Activated CD4-positive, alpha-beta memory T cell treated with anti-CD3 and anti-CD28 coated beads for 36 hours (primary cell): ENCODE measurements at places on chromosomes 11 and 22.

DNA sequence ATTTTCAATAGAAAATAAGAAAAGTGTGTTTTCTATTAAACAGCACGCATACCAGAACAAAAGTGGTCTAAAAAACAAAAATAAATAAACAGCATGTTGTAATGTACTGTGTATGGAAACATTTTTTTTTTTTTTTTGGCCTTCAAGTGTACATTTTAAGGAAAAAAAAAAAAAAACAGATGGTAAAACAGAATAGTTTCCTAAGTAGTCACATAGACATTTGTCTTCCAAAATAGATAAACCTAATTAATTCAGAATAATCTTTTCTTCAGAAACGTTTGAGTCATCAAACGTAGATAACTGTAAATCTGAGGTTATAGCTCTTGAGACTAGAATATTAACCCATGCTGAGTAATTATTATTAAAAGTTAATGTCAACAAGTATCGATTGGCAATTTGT lies 396 bp upstream of the CFAP300 start:
- H3K4me3 ChIP-seq, result peak overlapping the region; percentile 65
- H3K27me3 ChIP-seq, result peaks cover 22% of the 10 kb centered on the region
- DNase-seq, result no peak
- H3K36me3 ChIP-seq, result no peaks in the 10 kb centered on the region
- H3K27ac ChIP-seq, result no peak overlapping the region

DNA sequence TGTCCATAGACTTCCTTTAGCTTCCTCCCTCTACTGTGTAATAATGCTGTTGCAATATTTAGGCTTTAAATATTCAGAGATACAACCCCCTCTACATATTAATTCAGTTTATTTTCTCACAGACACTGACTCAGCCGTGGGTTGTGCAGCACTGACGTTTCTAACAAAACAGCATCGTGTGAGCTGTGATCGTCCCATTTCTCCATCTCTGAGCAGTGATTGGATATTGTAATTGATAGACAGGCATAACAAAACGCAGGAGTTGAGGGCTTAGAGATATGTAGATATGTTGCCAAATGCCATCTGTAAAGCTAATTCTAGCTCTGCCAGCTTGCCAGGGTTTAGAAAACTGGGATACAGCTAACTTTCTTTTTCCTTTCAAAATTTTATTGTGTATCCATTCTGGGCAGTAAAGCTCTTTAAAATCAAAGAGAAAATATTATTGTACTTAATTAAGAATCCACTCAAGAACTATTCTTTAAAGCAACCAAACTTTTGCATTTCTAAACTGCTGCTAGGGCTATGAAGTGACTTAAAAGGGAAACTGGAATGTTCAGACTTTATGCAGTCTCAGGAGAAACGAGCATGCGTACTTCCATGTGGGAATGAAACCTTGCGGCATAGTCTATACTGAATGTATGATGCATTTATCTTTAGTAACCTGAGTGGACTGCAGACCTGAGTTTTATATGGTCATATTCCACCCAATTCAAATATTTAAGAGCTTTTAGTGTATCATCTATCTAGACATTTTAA lies 22.7 kb downstream of the BTBD10 start:
- no peak overlapping the region for H3K4me3 ChIP-seq
- H3K4me1 ChIP-seq, result peaks cover 22% of the 10 kb centered on the region
- no peak for DNase-seq
- H3K27ac ChIP-seq, result no peak overlapping the region
- H3K27me3 ChIP-seq, result no peaks in the 10 kb centered on the region
- peaks cover 2% of the 10 kb centered on the region for H3K36me3 ChIP-seq

- no peaks in the 10 kb centered on the region for H3K36me3 ChIP-seq
- no peak overlapping the region for H3K27ac ChIP-seq
- no peak overlapping the region for H3K4me3 ChIP-seq
- no peak for DNase-seq
These were observed 135.1 kb upstream of the CARD18 start for GRCh38 chr11:105274631-105275030.

DNA sequence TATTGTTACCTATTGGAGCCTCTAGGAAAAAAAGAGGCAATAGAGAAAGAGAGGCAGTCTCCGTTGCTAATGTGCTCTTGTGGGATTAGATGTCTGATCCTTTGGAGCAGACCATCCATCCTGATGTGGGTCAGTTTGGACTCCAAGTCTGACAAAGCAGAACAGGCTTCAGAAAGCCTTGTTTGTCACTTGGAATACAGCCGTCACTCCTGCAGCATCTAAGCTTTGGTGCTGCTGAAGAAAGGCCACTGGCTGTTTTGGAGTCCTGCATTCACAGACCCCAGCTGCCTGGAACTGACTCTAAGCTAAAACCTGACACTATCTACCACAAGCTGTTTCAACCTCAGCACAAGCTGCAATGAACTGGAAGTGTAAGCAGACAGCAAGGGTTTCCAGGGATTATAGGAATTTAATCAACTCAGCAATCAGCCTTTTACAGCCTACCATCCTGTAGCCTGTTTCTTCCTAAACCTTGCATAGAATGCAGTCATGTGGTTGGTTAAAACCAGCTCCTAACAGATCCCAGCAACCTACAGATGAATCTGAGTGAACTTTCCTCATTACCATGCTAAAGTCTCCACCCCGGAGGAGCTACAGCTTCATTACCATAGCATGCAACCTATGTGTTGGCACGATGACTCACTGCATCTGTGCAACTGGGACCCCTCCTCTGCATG lies 3.7 kb upstream of the PLAAT4 start:
- no peak overlapping the region for H3K4me3 ChIP-seq
- no peaks in the 10 kb centered on the region for H3K36me3 ChIP-seq
- peaks cover 83% of the 10 kb centered on the region for H3K4me1 ChIP-seq
- DNase-seq, result no peak
- no peak overlapping the region for H3K27ac ChIP-seq
- no peaks in the 10 kb centered on the region for H3K27me3 ChIP-seq

DNA sequence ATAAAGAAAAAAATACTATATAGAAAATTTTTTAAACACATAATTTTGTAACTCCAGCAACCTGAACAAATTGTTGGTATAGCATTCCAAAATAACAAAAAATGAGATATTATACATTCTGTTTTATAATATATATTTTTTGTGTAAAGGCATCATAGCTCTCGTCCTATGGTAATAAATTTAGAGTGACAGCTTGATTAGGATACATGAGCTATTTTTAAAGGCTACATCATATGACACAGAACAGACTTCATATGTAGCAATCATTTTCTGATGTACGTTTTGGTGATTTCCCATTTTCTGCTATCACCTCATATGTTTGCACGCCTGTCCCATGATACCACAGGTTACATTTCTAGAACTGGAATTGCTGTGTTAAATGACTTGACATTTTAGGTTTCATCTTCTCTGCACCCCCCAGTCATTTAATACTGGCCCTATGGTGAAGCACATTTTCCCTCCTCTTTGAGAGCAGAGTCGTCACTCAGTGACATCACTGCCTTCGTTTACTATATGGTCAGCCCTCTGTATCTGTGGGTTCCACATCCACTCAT lies 19.5 kb downstream of the PC start:
- DNase-seq, result no peak
- H3K27me3 ChIP-seq, result no peaks in the 10 kb centered on the region
- no peak overlapping the region for H3K4me3 ChIP-seq
- H3K36me3 ChIP-seq, result no peaks in the 10 kb centered on the region
- H3K27ac ChIP-seq, result no peak overlapping the region
- H3K4me1 ChIP-seq, result no peaks in the 10 kb centered on the region

DNA sequence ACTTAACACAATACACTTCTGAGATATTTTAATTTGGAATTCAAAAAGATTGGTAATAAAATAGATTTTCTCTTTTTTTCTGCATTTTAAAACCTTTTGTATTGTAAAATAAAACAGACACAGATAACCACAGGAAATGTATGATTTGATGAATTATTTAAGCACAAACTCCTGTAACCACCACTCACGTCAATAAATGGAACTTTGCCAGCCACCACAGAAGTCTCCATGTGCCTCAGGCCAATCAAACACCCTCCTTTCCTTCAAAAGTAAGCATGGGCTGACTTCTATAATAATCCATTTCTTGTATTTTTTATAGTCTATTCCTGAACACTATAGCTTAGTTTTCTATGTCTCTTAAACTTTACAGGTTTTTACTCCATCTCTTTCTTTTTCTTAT lies 721.7 kb downstream of the DLG2 start:
- no peaks in the 10 kb centered on the region for H3K4me1 ChIP-seq
- H3K27me3 ChIP-seq, result no peaks in the 10 kb centered on the region
- no peak for DNase-seq

GRCh38 chr11:14027525-14027924 lies 65.0 kb downstream of the SPON1 start:
- H3K4me3 ChIP-seq, result no peak overlapping the region
- DNase-seq, result no peak
- H3K4me1 ChIP-seq, result no peaks in the 10 kb centered on the region
- no peaks in the 10 kb centered on the region for H3K36me3 ChIP-seq

DNA sequence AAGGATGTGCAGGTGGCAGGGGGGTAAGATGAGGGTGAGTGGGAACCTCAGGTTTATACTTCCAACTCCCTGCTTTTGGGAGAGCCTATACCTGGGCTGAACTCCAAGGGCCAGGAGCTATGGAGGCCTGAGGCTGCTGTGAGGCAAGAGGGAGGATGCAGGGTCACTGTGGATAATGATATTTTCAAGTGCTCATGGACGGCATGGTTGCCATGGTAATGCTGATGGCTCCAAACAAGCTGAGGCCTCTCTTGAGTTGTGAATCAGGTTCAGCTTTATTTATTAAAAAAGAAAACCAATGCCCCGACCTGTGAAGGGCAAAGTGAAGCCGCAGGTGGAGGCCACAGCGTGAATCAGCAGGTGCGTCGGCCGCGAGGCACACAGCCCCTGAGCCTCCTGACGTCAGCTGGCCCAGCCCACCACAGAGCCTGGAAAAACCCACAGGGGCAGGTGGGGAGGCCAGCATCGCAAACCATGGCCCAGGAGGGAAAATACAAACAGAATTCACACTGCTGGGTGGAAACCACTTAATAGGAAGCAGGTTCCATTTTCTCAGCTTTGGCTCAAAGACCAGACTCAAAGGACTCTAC lies 17.4 kb upstream of the CREB3L1 start:
- no peaks in the 10 kb centered on the region for H3K36me3 ChIP-seq
- H3K27me3 ChIP-seq, result no peaks in the 10 kb centered on the region
- H3K4me1 ChIP-seq, result no peaks in the 10 kb centered on the region
- no peak overlapping the region for H3K27ac ChIP-seq
- DNase-seq, result no peak
- H3K4me3 ChIP-seq, result no peak overlapping the region

GRCh38 chr11:58940028-58940427 lies 740 bp downstream of the GLYATL1 start:
- no peaks in the 10 kb centered on the region for H3K36me3 ChIP-seq
- H3K27me3 ChIP-seq, result peaks cover 7% of the 10 kb centered on the region
- no peak overlapping the region for H3K27ac ChIP-seq
- no peak for DNase-seq
- no peaks in the 10 kb centered on the region for H3K4me1 ChIP-seq

GRCh38 chr11:113778111-113778910 lies 1.3 kb upstream of the CLDN25 start:
- no peak overlapping the region for H3K4me3 ChIP-seq
- DNase-seq, result no peak
- H3K4me1 ChIP-seq, result peaks cover 3% of the 10 kb centered on the region
- no peaks in the 10 kb centered on the region for H3K36me3 ChIP-seq
- peaks cover under 1% of the 10 kb centered on the region for H3K27me3 ChIP-seq
- no peak overlapping the region for H3K27ac ChIP-seq
